ENCODE measurements at places on chromosomes 16 and 17. TPM values are rescaled to one million over a fixed set of nuclear protein-coding genes. Genes with fewer than 3 reads are reported as not detected.
A peak's percentile ranks its signal among the peaks of the same experiment; 100 is the strongest.

DNA sequence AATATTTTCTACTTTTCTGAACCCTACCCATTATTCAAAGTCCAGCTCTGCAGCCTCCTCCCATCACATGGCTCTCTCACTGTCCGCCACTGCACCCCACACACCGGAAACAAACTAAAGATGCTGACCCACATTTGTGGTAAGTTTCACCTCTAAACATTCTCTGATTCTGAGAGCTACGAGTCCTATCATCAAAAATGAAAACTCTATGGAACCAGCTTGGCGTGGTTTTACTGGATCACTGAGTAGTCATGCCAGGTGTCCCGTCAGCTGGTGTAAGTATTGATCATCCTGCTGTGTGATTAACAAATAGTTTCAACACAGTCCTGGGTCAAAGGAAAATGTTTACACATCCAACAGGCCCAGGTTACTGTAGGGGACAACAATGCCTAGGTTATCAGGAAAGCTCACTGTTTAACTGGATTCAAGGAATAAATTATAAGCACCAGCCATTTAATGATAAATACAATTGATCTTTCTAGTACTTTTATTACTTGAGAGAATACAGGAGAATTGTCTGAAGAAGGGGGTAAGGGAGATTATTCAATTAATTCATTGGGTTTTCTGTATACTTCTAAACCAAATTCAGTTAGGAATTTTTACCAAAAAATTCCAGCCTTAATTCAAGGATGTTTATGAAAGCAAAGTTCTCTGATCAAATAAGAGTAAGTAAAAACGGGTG is 33.9 kb downstream of the CYTH1 start:
- no peak for DNase-seq

DNA sequence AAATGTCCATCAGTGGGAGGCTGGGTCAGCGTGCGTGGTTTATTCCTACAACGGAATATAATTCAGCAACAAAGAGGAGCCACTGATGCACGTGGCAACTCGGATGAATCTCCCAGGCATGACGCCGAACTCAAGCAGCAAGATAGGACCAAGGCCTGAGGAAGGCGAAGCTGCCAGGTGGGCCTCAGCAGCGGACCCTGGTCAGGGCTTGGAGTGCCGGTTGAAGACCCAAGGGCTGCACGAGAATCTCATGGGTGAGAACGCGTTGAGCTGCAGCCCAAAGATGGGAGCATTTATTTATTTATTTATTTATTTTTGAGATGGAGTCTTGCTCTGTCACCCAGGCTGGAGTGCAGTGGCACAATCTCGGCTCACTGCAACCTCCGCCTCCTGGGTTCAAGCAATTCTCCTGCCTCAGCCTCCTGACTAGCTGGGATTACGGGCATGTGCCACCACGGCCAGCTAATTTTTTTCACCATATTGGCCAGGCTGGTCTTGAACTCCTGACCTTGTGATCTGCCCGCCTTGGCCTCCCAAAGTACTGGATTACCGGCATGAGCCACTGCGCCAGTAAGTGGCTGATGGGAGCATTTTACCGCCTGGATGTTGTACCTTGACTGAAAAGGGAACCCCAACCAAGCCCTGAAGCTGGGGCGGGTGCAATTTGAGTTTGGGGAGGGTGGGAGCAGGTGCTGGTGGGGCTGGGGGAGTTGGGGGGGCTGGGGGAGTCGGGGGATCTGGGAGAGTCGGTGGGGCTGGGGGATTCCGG is 18.1 kb upstream of the BAHCC1 start:
- no peak for DNase-seq

- no peak for DNase-seq
Measured at GRCh38 chr17:68302666-68303065, 11.4 kb downstream of the ARSG start.

The NSRP1 gene
- 30.8 TPM for polyA plus RNA-seq

GRCh38 chr16:75928295-75928694 is 202.0 kb upstream of the CPHXL start:
- DNase-seq, result no peak

The C16orf89 gene
- 0.39 TPM for polyA plus RNA-seq

- no peak for DNase-seq
Measured at GRCh38 chr17:42325026-42325425, 36.7 kb downstream of the STAT5A start.

DNA sequence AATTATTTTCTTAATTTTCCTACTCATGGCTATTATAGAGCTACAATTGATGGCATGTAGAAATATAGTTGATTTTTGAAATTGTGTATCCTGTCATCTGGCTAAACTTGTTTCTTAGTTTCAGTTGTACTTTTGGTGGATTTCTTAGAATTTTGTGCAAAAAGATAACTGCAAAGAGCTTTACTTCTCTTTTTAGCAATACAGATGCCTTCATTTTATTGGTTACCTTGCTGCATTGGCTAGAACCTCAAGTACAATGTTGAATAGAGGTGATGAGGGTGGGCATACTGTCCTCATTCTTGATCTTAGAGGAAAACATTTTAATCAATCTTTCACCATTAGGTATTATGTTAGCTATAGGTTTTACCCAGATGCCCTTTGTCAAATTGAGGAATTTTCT is 67.9 kb downstream of the METRNL start:
- DNase-seq, result no peak

DNA sequence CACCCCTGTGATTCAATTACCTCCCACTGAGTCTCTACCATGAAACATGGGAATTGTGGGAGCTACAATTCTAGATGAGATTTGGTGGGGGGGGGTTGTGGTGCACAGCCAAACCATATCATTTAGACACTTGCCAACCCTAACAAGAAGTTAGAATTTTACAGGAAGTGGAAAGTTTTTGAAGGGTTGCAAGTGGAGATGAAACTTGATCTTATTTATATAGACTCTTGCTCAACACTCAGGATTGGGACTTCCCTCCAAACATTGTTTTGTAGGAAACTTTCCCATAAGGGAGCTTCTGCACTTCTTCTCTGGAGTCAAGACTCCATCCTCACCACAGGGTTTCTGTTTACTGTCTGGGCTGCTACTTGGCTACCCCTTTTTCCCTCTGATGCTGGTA is 266.7 kb upstream of the CDH11 start:
- no peak for DNase-seq

DNA sequence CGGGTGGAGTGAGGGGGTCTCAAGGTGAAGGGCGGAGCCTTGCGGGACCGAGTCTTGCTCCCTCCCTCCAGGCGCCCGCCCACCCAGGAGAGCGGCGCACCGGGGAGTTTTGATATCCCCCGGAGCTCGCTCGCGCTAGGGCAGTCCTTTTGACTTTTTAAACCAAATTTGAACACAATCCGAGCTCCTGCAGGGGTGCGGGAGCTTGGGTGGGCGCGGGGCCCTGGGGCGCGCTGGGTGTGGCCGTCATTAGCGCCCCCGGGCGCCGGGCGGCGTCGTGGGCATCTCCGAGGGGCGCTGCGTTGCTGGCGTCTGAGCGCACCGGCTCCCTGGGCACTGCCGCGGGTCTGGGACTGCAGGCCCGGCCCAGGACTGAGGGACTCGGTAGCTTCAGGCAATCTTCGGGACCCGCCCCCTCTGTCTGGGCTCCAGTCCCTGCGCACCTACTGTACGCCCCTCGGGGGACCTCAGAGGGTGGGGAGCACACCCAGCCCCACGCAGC is 10.9 kb downstream of the MAF start:
- DNase-seq, result no peak

GRCh38 chr16:17295948-17296347 is 174.8 kb downstream of the XYLT1 start:
- peak; percentile 51 for DNase-seq

The GGT6 gene
- polyA plus RNA-seq, result 0.12 TPM

The TBC1D28 gene
- not detected for polyA plus RNA-seq

- DNase-seq, result no peak
Measured at GRCh38 chr16:2482708-2483534, 8.0 kb downstream of the TBC1D24 start.

DNA sequence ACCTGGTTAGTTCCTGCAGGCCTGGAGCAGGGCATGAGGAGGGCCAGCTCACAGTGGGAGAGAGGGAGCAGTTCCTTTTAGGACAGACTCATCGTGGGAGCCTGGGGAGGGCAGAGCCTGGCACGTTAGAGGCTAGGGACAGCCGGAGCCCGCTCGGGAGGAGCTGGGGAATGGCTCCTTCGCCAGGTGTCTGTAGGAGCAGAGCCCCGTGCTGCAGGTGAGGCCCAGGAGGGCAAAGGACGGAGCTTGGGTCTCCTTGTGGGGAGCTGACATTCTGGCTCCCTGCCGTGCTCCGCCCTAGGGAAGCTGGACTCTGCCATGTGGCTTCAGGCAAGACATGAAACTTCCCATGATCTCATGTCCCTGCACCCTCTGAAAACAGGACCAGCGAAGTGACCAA is 18.7 kb upstream of the MTSS2 start:
- DNase-seq, result no peak

- DNase-seq, result no peak
Measured at GRCh38 chr16:8887952-8888560, 5.9 kb downstream of the LITAFD start.

DNA sequence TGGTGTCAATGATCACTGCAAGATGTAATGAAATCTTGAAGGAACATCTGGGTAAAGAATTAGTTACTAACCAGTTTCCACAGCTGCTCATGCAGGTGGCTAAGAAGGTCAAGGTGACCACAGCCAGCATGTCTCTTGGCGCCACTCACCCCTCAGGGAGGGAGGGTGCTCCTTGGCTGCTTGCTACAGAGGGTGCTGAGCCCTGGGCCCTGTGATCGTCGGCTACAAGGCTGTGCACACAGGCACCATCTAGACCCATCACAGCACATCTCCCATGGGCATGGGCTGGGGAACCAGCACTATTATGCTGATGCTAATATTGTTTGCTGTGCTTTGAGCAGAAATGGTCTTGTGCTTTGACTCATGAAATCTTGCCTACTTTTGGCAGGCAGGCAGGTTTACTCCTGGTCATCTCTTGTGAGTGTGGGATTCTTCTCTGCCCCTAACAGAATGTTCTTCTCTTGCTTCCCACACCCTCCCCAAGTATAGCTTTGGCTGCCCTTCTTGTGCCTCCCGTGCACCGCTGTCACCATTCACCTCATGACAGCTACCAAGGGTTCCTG is 36.4 kb downstream of the TXNDC11 start:
- DNase-seq, result no peak

The SIAH1 gene
- polyA plus RNA-seq, result 31.7 TPM

DNA sequence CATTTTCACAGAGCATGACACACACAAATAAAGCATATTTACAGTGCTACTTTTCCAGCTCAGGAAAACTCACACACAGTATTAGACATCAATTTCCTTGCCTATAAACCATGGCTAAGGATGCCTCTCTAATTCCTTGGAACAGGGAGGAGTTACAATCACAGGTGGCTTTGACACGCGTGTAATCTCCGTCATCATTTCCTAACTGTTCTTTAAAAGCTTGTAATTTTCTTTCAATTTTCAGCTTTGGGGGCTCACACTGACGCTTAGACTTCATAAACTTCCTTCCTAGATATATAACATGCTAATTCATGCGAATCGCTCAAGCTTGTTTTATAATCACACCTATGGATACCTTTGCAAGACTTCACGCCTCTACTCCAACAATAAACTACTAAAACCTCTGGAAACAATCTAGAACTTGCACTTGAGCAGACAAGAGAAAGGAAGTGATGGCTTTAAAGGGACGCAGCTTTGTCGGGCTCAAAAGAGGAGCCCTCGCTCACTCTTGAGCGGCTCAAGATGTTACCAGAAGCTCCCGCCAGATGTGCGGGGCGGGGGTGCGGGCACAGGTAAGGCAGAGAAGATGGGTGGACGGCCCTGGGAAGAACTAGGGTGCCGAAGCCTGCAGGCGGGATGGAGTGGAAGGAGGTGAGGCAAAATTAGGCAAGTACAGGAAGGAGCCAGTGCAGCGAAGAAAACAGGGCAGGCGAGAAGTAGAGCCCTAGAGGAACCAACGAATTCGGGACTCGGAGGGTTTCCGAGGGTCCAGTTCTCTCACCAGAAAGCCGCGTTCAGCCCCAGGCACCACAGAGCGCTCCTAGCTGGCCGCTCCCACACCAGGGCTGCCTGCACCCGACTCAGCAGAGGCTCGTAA is 631 bp downstream of the RETREG3 start:
- peak; percentile 13 for DNase-seq

DNA sequence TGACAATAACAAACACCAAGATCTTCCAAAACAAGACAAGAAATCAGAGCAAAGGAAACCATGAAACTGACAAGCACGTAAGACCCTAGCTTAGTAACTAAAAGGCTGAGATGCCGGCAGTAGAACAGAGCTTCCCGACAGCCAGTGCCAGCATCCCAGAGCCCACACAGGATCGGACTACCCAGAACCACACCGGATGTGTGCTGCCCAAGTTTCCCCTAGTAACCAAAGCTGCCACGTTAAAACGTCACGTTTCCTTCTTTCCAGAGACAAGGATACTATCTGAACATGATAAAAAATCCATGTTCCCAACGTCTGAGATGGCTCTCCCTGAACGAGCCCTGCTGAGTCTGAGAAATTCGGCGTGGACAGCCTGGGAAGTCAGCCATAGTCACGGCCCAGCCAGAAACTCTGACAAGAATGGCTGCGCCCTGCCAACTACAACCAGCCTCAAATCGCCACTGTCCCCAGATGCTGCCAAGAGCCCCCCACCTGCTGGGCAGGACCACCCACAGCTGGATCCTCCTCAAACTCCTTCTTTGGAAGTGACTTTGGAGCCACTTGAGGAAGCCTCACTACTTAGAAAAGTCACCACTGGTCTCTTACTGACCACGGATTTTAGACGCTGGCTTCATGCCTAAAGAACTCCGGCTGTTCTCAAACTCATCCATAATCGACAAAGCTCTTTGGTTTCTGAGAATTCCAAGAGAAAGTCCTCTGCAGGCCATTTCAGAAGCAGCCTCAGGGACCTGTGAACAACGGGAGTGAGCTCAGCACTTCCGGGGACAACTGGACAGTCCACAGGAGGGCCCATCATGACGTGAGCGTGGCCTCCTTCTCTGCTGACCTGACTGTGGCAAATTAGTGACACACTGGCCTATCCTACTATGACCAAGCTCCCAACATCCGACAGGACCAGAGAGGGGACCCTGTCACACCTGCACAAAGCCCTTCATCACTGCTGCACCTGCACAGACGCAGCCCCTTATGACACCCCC is 16.7 kb downstream of the CCDC57 start:
- no peak for DNase-seq

The KRTAP2-3 gene
- 0.49 TPM for polyA plus RNA-seq

The TAC4 gene
- not detected for polyA plus RNA-seq

DNA sequence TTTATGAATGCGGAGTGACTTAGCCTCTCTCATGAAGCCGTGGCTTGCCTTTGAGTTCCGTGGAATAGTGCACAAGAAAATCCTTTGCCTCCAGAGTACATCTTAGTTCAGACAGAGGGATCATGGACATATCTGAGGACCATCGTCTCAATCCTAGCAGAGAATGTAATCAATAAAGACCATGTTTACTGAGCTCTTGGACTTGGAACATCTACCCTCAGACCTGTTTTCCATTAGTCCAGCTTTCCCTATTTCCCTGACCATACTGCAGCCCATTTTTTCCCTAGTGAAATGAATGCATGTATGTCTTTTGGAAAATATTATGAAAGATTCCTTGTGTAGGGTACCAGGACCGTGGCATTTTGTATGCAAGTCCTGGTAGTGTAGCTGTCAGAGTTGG is 90.2 kb downstream of the PLCG2 start:
- no peak for DNase-seq

DNA sequence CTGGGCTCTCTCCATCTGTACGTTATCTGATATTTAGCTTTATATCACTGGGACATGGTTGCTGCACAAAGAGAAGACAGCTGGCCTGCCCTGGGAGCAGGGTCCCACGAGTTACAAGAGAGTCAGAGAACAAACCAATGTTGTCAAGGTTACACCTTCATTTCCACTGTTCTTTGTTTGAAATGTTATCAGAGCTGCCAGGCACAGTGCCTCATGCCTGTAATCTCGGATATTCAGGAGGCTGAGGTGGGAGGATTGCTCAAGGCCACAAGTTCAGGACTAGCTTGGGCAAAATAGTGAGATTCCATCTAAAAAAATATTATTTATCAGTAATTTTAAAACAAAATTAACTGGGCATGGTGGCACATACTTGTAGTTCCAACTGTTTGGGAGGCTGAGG is 34.6 kb downstream of the ATP6V0A1 start:
- no peak for DNase-seq

The RPA1 gene
- polyA plus RNA-seq, result 52.8 TPM

All from muscle of arm (tissue), 14 donors.